Muscle of leg (tissue), 16 donors: ENCODE measurements at places on chromosomes 3 and 15. TPM values are rescaled to one million over a fixed set of nuclear protein-coding genes. Genes with fewer than 3 reads are reported as not detected.

Gene GALNT15
- 1.1 TPM for polyA plus RNA-seq

Gene THAP10
- 2.3 TPM for polyA plus RNA-seq

Gene PDZRN3
- 83.0 TPM for polyA plus RNA-seq

Gene MESP2
- 0.14 TPM for polyA plus RNA-seq

Gene C3orf22
- polyA plus RNA-seq: 0.35 TPM
